Fibroblast of lung (primary cell): ENCODE measurements at places on chromosomes 7 and 10. TPM values are rescaled to one million over a fixed set of nuclear protein-coding genes. Genes with fewer than 3 reads are reported as not detected.
A peak's percentile ranks its signal among the peaks of the same experiment; 100 is the strongest.

HOXA11 gene
- polyA plus RNA-seq, result 0.03 and 0.18 TPM in 2 replicates

RPP38 gene
- 24.7 and 26.4 TPM in 2 replicates for polyA plus RNA-seq

SPDYE2 gene
- not detected in 2 replicates for polyA plus RNA-seq

- DNase-seq, result no peak
- H3K4me1 ChIP-seq, result no peaks in the 10 kb centered on the region
Measured at GRCh38 chr7:91446819-91447218, 182.6 kb downstream of the FZD1 start.

GRCh38 chr7:56127241-56127975 is 11.2 kb upstream of the NUPR2 start:
- no peak overlapping the region for H3K4me3 ChIP-seq
- no peak for DNase-seq
- no peaks in the 10 kb centered on the region for H3K36me3 ChIP-seq
- H3K27me3 ChIP-seq, result no peaks in the 10 kb centered on the region
- H3K4me1 ChIP-seq, result no peaks in the 10 kb centered on the region

- H3K4me1 ChIP-seq, result no peaks in the 10 kb centered on the region
- H3K27me3 ChIP-seq, result no peaks in the 10 kb centered on the region
- DNase-seq, result peak; percentile 93
- H3K36me3 ChIP-seq, result no peaks in the 10 kb centered on the region
Measured at GRCh38 chr7:113087071-113087998, 708 bp upstream of the GPR85 start.

DNA sequence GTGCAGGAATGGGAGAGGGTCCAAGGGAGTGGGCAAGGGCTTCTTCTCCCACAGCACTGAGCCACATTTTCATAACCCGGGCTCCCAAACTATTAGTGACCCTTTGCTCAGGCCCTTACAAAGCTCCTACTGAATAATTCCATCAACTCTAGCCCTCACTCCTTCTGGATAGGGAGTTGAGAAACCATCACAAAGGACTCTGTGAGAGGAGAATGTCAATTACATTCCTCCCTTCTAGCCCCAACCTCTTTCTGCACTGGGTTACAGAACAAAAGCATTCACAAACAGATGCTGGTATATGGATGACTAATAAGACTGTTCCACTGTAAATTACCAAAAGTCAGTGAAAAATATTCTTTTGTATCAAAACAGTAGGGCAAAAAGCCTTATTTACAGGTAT is 203.7 kb downstream of the SORCS1 start:
- H3K36me3 ChIP-seq, result no peaks in the 10 kb centered on the region
- no peaks in the 10 kb centered on the region for H3K4me1 ChIP-seq
- DNase-seq, result no peak
- no peaks in the 10 kb centered on the region for H3K27me3 ChIP-seq
- no peak overlapping the region for H3K27ac ChIP-seq
- H3K4me3 ChIP-seq, result no peak overlapping the region
